ENCODE measurements at places on chromosomes 12 and 14.

- DNase-seq, result no peak
These were observed 237.6 kb upstream of the SFSWAP start for GRCh38 chr12:131473261-131473660.

DNA sequence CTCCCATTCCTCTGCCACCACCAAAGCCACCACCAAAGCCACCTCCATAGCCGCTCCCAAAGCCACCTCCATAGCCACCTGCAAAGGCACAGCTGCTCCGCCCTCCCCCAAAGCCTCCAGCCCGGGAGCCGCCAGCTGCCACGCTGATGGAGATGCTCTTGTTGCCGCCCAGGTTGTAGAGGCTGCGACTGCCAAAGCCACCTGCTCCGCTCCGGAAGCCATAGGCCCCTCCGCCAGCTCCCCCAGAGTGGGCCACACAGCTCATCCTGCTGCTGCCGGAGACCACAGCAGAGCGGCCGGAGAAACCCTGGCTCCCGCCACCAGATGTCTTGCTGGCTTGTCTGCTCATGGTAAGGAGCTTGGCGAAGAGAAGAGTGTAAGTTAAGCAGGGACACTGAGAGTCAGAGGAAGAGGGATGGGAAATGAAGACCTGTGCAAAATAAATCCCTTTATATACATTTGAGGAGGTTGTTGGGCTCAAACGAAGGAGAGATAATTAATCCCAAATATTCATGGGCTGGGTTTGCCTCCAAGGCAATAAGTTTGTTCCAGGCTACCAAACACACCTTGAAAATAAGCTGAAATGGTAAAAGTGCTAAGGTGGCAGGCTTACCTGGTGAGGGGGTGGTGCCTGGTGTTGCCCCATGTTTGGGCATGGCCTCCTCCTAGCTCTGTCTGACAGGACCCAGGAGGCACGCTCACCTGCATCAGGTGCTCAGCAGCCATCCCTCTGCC lies at the start of gene KRT3:
Gene KRT3 (minus strand): TSS at position 424 of the 735 bp plus-strand sequence. CDS start 75 bp downstream, at position 349.
- no peak for DNase-seq

DNA sequence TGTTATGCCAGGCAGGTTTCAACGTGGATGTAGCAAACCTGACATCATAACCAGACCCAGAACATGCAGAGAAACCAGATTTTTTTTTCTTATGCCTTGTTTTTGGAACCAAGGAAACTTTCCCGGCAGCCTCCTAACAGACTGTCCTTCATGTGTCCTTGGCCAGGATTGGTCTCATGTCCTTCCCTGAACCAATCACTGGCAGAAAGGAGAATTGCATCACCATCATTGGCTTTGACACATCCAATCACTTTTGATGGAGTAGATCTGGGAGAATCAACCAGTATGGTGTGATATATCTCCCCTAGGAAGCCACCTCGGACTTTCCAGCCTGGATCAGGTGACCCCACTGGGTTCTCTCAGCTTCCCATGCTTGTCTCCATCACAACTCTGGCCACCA lies 25.6 kb upstream of the WSCD2 start:
- no peak for DNase-seq

GRCh38 chr12:42217656-42218055 lies 20.4 kb downstream of the YAF2 start:
- DNase-seq, result no peak

GRCh38 chr14:91202234-91202974 lies 42.1 kb downstream of the GPR68 start:
- DNase-seq, result no peak

- DNase-seq, result no peak
These were observed 214.4 kb downstream of the SPTSSA start for GRCh38 chr14:34247605-34248004.

- no peak for DNase-seq
These were observed 98.6 kb downstream of the VRK1 start for GRCh38 chr14:96895658-96896271.

DNA sequence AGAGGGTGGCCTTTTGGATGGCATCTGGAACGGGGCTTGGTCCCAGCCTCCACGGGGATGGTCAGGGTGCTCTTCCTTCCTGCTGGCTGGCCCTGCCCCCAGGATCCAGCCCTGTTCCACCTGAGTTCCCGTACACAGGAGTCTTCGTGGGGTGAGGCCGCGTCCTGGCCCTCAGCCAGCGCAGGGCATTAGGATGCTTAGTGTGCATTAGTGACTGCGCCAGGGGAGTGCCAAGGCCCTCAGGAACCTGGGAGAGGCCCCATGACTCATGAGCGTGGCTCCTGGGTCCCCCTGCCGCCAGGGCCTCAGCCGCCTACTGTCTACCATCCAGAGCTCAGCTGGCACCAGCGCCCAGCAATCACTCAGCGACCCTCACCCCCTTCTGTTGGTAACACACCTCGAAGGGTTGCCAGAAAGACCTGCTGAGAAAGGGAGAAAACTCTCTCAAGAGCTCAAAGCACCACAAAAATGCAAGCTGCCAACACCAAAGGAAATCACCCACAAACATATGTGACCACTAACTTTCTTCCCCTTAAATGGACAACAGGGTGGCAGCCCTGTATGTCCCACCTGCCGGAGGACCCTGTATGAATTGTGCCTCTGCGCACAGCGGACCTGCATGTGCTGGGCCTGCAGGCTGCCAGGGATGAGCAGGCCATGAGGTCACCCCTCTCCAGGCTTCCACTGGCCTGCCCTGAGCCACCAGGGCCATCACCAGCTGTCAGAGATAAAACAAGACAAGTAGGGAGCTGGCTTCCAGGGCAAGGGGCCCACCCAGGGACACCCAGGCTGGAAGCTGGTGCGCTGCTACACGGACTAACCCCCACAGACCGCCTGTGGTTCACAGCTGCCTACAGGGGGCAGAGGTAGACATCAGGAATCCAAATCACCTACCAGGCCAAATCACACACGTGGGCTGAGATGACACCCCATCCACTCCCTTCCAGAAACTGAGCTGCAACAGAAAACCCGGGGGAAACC lies 28.7 kb downstream of the CCDC85C start:
- no peak for DNase-seq

GRCh38 chr12:8449355-8449859 lies 6.4 kb upstream of the CLEC6A start:
- no peak for DNase-seq

DNA sequence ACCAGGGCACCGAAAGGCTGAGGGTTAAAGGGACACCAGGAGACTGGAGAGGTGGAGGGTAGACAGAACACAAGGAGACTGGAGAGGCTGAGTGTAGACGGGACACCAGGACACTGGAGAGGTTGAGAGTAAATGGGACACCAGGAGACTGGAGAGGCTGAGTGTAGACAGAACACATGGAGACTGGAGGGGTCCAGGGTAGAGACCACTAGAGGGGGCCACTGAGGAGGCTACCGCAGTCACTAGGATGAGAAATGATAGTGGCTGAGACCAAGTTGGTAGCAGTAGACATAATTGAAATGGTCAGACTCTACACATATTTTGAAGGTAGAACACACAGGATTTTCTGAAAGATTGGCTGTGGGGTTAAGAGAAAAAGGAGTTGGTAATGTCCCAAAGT lies 68.2 kb downstream of the PAH start:
- DNase-seq, result no peak
